Naive thymus-derived CD4-positive, alpha-beta T cell (primary cell): ENCODE measurements at places on chromosomes 13 and 19. TPM values are rescaled to one million over a fixed set of nuclear protein-coding genes. Genes with fewer than 3 reads are reported as not detected.

The NTF4 gene
- not detected for polyA plus RNA-seq

The ZNF99 gene
- not detected for polyA plus RNA-seq

The ZNF616 gene
- 10.8 TPM for polyA plus RNA-seq

The DACT3 gene
- polyA plus RNA-seq = not detected

The FXYD1 gene
- polyA plus RNA-seq = 0.91 TPM

The ACTL9 gene
- polyA plus RNA-seq = not detected

The ZNF837 gene
- 15.6 TPM for polyA plus RNA-seq

The LILRB5 gene
- not detected for polyA plus RNA-seq

The C2CD4C gene
- not detected for polyA plus RNA-seq

The ATP8B3 gene
- polyA plus RNA-seq = 0.83 TPM

The GDF15 gene
- not detected for polyA plus RNA-seq
